ENCODE measurements at places on chromosomes 6 and 20. TPM values are rescaled to one million over a fixed set of nuclear protein-coding genes. Genes with fewer than 3 reads are reported as not detected.
A peak's percentile ranks its signal among the peaks of the same experiment; 100 is the strongest.

Gene ZC3H12D
- 3.0 TPM for total RNA-seq

Gene FYN
- total RNA-seq = 162 TPM

Gene ULBP1
- total RNA-seq = 0.13 TPM

Gene NKX2-2
- not detected for total RNA-seq

Gene KHDC1
- 1.8 TPM for total RNA-seq

Gene ZSCAN23
- 4.5 TPM for total RNA-seq

Gene GATA5
- total RNA-seq = 1.6 TPM

Gene C4B
- 149 TPM for total RNA-seq

Gene GABRR1
- total RNA-seq = 1.6 TPM

Gene GGTLC1
- not detected for total RNA-seq

Gene RSPH3
- total RNA-seq = 4.9 TPM

- no peak for DNase-seq
These were observed 422.6 kb downstream of the QKI start for GRCh38 chr6:163836876-163837690.

- DNase-seq = no peak
These were observed 24.7 kb upstream of the BLCAP start for GRCh38 chr20:37552415-37552814.

DNA sequence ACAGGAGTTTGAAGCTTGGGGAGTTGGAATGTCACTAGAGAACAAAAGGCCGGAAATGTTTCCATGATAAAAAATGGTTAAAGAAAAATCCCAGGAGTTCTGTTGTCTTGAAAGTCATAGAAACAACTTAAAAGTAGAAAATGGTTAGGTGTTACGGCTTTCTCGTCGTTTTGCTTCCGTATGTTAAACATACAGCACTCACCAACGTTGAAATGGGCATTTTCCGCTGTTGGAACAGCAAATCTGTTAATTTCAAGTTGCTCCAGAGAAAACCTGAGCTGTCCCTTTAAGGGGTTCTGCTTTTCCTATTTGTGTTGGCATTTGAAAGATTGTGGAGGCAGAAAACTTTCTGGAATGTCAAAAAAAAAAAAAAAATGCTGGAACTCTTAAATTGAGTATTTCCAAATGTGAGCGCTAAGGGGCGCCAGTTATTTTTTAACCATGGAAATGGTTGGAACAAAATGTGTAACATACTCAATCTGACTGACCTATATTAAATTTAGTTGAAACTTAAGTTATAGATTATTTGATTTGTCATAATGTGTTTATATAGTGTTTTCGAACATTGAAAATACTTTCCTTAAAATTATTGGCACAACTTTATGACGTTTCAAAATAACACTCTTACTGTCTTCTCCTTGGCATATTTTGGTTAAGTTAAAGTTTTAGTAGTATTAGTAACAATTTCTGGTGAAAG is 2.2 kb downstream of the QKI start:
- no peak for DNase-seq

DNA sequence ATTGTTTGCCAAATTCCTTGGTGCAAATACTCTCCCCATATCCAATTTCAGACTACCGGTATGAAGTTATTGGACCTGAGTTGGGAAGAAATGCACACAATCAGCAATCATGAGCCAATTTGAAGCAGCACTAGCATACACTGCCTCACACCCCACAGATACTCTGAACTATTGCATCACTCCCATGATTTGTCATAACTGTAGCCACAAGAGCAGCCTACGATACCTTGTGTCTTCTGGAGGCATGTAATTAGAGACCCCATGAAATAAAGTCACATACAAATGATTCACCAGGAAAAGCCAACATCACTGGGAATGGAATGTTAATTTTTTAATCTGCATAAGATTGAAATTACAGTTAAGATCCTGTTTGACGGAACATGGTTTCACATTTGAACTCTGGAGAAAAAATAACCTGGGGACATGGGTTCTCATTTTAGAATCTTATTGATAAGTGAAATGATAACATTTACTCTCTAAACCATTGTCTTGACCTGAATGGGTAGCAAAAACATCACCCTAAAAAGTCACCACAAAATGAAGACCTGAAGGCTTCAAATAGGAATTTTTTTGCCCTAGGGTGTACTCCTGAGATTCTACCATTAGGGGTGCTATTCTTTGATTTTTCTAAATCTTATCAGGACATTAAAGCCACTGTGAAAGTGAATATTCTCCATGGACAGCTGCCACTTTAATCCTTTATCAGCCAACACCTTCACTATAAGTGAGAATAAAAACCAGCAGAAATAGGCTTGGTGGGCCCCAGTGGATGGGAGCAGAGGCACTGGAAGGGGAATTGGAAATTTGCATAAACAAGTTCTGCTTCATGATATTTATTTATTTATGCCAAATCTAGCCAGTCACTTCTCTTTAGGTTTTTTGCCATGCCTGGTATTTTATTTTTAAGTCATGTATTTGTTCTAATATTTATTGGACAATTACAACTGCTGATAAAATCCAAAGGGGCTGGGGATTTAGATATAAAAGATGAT is 34.5 kb upstream of the HBS1L start:
- DNase-seq = no peak

- no peak for DNase-seq
These were observed 59.9 kb downstream of the PLAGL1 start for GRCh38 chr6:143948208-143948607.

GRCh38 chr6:47817749-47818148 is 35.9 kb downstream of the OPN5 start:
- no peak for DNase-seq

GRCh38 chr6:42222448-42222847 is 4.8 kb upstream of the MRPS10 start:
- DNase-seq = no peak

GRCh38 chr6:89200706-89201215 is 16.4 kb downstream of the GABRR1 start:
- DNase-seq = no peak

DNA sequence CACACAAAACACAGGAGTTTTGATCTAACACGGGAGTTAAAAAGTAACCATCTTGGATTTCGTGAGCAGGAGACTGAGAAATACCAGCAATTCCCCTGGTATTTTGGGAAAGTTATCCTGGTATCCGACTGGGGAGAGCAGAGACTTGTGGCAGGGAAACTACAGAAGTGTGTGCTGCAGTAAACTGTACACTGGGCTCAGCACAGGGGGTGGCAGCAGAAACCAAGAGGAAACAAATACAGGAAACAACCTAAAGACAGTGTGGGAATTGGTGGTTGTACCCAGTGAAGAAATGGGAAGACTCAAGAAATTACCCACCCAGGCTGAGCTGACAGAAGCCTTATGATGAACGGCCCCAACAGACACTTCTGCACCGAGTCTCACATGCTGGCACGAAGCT is 109.8 kb downstream of the CHD6 start:
- no peak for DNase-seq

DNA sequence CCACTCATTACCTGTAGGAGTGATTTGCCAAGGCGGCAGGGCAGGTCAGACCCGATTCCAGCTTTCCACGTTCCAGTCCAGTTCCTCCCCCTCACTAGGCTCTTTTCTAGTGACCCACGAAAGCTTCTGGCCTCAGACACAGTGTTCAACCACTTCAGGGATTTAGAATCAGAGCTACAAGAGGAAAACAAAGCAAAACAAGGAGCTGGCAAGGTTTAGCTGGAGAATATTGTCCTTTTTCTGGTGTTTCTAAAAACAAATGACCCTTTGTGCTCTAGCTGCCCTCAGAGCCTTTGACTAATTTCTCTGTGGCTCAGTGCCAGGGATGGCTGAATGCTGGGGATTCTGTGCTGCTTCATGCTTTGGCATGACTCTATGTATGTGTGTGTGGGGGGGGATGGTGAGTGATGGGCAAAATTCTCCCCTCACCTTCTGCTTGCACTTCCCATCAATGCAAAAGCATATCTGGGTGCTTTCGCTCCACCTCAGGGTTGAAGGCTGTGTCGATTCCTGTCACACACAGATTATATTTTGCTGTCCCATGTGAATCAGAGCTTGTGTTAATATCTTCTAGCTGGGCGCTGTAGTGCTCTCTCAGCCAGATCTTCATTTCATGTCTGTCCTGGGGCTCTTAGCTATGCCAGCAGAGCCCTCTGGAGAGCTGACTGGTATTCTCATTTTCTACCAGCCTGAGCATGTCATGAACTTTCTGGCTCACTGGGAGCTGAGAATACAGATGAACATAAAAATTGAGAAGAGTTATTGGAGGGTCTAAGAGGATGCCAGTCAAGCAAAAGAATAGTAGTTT is 19.3 kb upstream of the NEDD9 start:
- DNase-seq = peak; percentile 76

GRCh38 chr6:45044510-45045252 is 283.4 kb upstream of the RUNX2 start:
- no peak for DNase-seq

GRCh38 chr6:106186714-106187113 is 100.6 kb downstream of the PRDM1 start:
- no peak for DNase-seq

DNA sequence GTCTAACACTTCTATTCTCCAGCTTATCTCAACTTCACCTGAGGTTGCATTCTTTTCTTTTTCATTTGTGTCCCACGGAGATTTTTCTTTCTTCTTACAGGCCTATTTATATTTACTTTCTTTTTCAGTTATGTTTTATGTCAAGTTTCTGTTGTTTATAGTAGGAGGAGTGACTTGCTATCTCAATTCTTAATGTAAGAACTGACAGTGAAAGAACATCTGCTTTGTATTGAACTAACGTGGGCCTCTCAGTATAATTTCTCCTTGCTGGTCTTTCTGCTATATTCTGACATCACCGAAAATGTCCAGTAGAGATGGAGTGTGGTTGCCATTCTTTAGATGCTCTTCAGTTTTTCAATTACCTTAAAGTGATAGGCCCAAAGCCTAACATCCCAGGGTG is 521.7 kb downstream of the EPM2A start:
- DNase-seq = no peak

DNA sequence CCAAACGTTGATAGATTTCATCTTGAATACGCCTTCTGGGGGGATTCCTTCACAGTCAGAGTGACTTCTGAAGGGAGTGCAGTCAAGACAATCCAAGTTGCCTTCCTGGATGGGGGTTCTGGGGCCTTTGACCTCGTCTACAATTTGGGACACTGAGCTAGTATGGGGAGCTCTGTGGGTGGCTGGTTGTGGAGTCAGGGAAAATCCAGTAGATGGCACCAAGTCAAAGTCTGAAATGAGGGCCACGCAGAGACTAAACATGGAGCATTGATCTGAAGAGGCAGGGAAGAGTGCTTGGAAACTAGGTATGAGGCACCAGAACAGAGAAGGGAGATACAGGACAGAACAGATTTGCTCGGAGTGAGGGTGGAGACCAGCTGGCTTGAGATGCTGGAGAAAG is 43.6 kb upstream of the CCN6 start:
- no peak for DNase-seq

DNA sequence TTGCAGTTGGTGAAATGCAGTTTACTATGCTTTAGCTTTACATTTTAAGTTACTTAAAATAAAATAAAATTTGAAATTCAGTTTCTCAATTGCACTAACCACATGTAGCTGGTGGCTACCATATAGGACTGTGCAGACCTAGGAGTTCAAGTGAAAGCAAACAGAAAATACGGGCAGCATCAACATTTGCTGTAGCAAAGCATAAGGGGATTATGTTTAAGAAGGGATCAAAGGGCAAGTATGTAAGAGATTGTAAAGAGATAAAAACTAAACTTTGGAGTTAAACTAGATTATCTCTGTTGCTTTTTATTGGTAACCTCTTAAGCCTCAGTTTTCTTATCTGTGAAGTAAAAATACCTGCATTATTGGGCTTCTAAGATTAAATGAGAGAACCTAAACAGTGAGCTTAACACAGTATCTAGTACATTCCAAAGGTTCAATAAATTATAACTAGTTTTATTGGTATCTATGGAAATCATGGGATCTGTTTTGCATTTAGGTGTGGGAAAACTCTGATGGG is 81.2 kb downstream of the SPTLC3 start:
- no peak for DNase-seq

GRCh38 chr6:153963352-153963751 is 75.7 kb upstream of the OPRM1 start:
- no peak for DNase-seq

GRCh38 chr6:149852180-149852579 is 12.0 kb downstream of the LRP11 start:
- no peak for DNase-seq

DNA sequence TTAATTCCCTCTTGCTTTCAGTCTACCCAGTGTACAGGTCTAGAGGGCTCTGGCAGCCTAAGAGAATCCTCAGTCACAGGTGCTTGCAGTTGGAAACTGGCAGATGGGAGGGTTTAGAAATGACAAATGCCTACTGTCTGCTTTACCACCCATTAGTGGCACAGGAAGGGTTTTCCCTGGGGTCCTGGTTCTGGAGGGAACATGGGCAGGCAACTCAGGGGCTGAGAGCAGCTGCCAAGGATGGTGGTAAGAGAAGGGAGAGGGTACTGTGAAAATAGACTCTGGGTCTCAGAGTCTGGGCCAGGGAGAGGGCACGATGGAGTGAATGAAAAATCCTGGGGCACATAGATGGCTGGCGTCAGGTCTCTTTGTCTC is 103.5 kb downstream of the TCP11 start:
- no peak for DNase-seq

- no peak for DNase-seq
These were observed 5.8 kb upstream of the IRAK1BP1 start for GRCh38 chr6:78861509-78861908.

- DNase-seq = no peak
These were observed 33.4 kb upstream of the SCRT2 start for GRCh38 chr20:708956-709355.

DNA sequence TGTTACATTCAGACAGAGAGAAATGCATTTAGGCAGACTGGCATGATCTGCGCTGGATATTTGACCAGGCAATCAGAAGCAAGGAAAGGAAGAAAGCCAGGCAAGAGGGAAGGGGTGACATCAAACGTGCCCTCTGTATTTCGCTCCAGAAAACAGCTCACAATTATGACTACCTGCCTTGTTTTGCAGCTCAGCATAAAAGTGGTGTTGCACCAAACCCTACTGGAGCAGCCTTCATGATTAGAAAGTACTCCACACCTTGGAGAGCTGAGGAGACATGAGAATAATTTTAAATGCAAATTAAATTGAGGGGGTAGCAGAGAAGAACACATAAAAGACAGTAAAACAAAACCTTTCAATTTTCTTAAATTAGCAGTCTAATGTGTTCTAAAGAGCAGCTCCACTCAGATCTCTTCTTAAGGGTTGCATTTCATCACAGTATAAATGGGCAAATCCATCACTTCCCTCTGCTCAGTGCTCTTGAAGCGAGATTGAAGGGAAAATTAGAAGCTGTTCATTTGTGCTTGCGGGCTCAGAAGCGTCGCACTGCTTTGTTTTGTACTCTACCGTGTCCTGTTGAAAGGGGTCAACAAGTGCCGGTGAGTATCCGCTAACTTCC is at the start of gene PHACTR1:
Gene PHACTR1, plus strand, starts transcription at position 470 of the 619 bp plus-strand sequence.
- no peak for DNase-seq
